ENCODE measurements at places on chromosomes 6 and 20. TPM values are rescaled to one million over a fixed set of nuclear protein-coding genes. Genes with fewer than 3 reads are reported as not detected.

Gene TUBB
- total RNA-seq = 1,190 TPM

Gene C20orf202
- total RNA-seq = 0.16 TPM

Gene PPARD
- total RNA-seq = 2.2 TPM

Gene NHLRC1
- 2.8 TPM for total RNA-seq

Gene OR2J3
- not detected for total RNA-seq

Gene ULBP2
- total RNA-seq = 5.3 TPM

Gene PRICKLE4
- total RNA-seq = 0.62 TPM

Gene TTLL9
- 1.7 TPM for total RNA-seq

Gene PLTP
- total RNA-seq = 19.0 TPM

Gene BPI
- not detected for total RNA-seq

Gene MYH7B
- under 0.01 TPM for total RNA-seq

Gene PROKR2
- 40.4 TPM for total RNA-seq

Gene SNX5
- total RNA-seq = 60.4 TPM

Gene RNF182
- 73.6 TPM for total RNA-seq

Gene TMC2
- total RNA-seq = 1.7 TPM

Gene MYMX
- not detected for total RNA-seq

Gene BMP6
- 6.9 TPM for total RNA-seq

Gene RNF217
- total RNA-seq = 17.8 TPM

Gene ZNF217
- total RNA-seq = 7.3 TPM

Gene FOXS1
- 0.78 TPM for total RNA-seq

Gene SEMG1
- total RNA-seq = not detected

Gene DACT2
- total RNA-seq = 0.62 TPM

Gene SLC52A3
- total RNA-seq = not detected

Gene NKAPL
- 4.1 TPM for total RNA-seq

Gene CCN5
- not detected for total RNA-seq

Gene IL17F
- total RNA-seq = not detected

Gene HAO1
- not detected for total RNA-seq

Gene BCAS4
- total RNA-seq = 9.8 TPM

Gene SAPCD1
- total RNA-seq = 0.31 TPM

Gene PTK6
- total RNA-seq = 0.16 TPM

Gene PNPLA1
- total RNA-seq = not detected

Gene C20orf144
- not detected for total RNA-seq

Gene TPD52L1
- total RNA-seq = 1.4 TPM

Gene NEURL2
- 2.8 TPM for total RNA-seq

Gene PRSS16
- total RNA-seq = not detected

Gene SAMD3
- total RNA-seq = 15.6 TPM

Gene ENPP1
- total RNA-seq = 0.47 TPM

Gene CRISP1
- not detected for total RNA-seq

Gene LPIN3
- 0.16 TPM for total RNA-seq

Gene TRPC4AP
- total RNA-seq = 45.9 TPM

Gene OPN5
- total RNA-seq = not detected

Gene HLA-DQB2
- total RNA-seq = not detected

Gene PPP1R16B
- total RNA-seq = 12.9 TPM

Gene TINAG
- 0.16 TPM for total RNA-seq

Gene DOK5
- total RNA-seq = 350 TPM

Gene SASH1
- total RNA-seq = 25.4 TPM

Gene RAET1E
- not detected for total RNA-seq

Gene KLHDC3
- 145 TPM for total RNA-seq

Gene C20orf141
- total RNA-seq = not detected

Gene PRR18
- 0.47 TPM for total RNA-seq

Gene PNRC1
- total RNA-seq = 80.9 TPM

Gene GRM1
- 22.3 TPM for total RNA-seq

Data from occipital lobe (tissue), 3 donors.